ENCODE measurements at places on chromosomes 11 and 22.

DNA sequence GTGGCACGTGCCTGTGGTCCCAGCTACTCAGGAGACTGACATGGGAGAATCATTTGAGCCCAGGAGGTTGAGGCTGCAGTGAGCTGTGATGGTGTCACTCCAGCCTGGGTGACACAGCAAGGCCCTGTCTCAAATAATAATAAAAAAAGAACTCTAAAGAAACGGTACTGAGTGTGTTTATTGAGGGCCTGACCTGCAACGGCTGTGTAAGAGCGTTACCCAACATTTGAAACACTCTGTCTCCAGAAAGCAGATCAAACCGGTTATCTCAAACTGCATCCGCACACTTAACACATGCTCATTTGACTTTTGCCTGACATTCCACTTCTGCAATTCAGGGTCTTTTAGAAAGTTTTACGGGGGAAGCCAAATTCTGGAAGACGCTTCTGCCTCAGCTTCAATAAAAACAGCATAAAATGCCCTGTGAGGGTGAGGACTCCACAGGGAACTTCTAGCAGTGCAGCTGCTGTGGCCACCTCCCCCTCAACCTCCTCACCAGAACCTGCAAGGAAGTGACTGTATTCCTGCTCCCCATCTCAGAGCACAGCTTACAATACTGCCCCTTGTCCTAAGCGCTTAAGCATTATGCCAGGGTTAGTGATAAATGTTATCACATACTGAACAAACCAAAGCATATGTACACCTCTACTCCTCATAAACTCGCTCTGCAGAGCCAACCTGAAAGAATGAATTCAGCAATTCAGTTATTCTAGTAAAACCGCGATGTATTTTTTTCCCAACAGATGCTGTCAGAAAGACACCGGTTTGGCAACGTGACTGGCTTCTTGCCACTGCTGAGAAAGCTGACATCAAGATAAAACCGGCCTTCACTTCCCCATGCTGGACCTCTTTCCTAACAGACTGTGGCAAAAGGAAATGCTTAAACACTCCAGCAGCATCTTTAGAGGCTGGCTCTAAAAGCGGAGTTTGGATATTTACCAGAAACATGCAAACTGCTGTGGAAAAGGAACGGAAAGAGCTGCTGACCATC is 52.2 kb downstream of the PRDM10 start:
- DNase-seq, result peak; percentile 16

DNA sequence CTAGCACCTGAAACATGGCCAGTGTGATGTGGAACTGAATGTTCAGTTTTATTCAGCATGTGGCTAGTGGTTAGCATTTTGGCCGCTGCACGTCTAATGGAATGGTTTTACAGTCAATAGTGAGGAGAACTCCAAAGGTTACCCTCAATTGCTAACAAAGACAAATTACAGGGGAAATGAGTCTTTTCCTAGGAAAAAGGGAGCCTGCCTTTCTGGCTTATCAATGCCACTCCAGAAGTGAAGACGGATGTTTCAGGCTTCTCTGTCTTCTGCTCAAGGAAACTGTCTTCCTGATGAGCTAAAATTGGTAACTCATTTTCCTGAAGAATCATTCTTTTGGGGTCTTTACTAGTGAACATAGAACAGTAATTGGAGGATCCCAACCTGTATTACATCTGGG is 84.3 kb upstream of the CRTAM start:
- no peak for DNase-seq

DNA sequence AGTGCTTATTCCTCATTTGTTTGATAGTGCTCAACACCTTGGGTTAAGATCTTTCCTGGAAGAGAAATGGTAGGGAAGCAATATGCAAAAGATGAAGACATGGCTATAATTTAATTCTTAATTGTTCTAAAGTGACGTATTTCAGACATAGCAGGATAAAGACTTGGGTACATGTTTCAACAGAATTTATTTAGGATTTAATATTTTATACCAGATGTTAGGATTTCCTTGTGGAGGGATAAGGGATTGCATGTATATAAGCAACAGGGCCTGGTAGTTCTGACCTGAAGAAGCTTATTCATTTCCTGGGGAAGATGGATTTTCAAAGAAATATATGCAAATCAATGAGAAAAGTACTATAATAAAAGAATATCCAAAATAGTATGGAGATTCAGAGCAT is 163.8 kb downstream of the FAT3 start:
- DNase-seq, result no peak

- no peak for DNase-seq
Observed at GRCh38 chr22:27842669-27843431, 41.3 kb upstream of the MN1 start.

DNA sequence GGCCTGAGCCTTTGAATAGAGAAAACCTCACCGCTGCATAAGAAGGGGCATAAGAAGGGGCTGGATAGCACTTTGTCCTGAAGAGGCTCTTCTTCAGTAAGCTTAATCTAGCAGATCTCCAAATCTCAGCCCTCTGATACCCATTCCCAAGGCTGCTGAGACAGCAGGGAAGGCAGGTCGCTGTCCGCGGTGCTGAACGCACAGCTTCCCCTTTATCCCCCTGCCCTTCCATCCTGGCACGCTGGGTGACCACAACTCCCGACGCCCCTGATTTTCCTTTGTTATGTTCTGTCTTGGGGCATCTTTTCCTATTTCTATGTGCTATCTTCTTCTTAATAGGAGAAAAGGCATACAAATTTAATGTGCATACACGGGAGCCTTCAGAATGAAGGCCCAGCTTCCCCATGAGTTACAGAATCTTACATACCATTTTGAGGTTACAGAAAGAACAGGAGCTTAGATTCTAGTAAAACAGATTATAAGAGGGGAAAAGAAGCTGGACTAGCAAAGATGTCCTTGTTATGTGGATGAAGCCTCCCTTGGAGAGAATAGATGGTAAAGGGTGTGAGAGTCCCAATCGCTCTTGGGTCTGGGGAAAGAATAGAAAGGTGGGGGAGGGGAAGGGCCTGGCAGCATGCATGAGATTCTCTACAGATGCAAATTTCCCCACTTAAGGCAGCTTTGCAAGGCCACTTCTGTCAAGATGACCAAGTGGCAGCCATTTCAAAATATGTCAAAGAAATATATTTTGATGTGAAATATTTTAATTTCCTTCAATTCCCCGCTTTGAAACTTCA is 5.7 kb upstream of the SULT4A1 start:
- peak; percentile 72 for DNase-seq

DNA sequence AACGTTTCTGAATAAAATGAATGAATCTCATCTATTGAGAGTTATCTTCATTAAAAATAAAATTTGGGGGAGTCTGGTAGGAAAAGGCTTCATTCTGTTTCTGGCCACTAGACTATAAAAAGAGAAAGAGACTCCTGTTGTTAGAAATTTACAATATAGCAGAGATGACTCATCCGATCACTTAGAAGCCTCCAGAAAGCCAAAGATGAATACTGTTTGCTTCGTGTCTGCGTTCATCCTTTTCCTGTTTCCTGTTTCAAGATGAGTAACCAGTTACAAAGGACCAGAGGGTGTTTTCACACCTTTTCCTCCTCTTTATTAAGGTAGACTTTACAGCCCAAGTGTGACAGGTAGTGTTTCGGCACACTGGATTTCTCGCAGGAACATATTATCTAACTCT is 1120.7 kb downstream of the LRRC4C start:
- DNase-seq, result no peak

GRCh38 chr22:24512043-24512442 is 16.9 kb downstream of the UPB1 start:
- DNase-seq, result no peak

- no peak for DNase-seq
Observed at GRCh38 chr11:118009864-118010737, 23.9 kb downstream of the IL10RA start.
